ENCODE measurements at places on chromosomes 13 and 19.

GRCh38 chr19:16338470-16339360, 14.1 kb downstream of the KLF2 start:
- peak; percentile 42 for DNase-seq

- DNase-seq = no peak
These were observed 194.7 kb downstream of the LMO7 start for GRCh38 chr13:75830842-75831241.

DNA sequence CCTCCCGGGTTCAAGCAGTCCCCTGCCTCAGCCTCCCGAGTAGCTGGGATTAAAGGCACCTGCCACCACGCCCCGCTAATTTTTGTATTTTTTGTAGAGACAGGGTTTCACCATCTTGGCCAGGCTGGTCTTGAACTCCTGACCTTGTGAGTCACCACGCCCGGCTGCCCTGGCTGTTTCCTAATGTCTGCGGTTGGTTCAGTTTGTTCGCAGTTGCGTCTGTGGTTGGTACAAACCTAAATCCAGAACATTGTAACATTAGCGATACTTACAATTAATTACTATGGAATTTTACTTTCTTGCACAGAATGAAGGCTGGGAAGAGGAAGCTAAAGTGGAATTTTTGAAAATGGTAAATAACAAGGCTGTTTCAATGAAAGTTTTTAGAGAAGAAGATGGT, 38.1 kb downstream of the RNF17 start:
- no peak for DNase-seq

- DNase-seq = no peak
These were observed 786.0 kb upstream of the KLHL1 start for GRCh38 chr13:70894258-70894657.

- no peak for DNase-seq
These were observed 17.1 kb downstream of the CARM1 start for GRCh38 chr19:10888421-10888866.

GRCh38 chr19:1016647-1017114, 4.2 kb downstream of the TMEM259 start:
- DNase-seq = no peak

DNA sequence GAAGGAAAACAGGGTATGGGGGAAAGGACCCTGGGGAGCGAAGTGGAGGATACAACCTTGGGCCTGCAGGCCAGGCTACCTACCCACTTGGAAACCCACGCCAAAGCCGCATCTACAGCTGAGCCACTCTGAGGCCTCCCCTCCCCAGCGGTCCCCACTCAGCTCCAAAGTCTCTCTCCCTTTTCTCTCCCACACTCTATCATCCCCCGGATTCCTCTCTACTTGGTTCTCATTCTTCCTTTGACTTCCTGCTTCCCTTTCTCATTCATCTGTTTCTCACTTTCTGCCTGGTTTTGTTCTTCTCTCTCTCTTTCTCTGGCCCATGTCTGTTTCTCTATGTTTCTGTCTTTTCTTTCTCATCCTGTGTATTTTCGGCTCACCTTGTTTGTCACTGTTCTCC, 2.7 kb downstream of the KLK3 start:
- no peak for DNase-seq

DNA sequence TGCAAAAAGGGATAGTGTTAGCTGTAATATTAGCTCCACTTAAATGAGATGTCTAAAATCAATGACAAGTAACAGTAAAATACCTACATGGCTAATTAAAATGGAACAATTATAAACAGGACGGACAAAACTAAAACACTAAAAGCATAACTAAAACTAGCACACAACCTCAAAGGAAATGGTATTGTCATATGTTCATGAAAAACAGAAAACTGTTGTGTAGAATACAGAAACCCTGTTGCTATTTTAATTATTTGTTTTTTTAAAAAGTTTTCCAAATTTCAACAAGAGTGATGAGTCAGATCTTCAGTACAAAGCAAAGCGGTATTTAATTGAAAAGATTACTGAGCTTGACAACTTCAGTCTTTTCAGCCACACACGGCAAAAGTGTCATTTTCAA, 4.2 kb downstream of the RCBTB2 start:
- no peak for DNase-seq

DNA sequence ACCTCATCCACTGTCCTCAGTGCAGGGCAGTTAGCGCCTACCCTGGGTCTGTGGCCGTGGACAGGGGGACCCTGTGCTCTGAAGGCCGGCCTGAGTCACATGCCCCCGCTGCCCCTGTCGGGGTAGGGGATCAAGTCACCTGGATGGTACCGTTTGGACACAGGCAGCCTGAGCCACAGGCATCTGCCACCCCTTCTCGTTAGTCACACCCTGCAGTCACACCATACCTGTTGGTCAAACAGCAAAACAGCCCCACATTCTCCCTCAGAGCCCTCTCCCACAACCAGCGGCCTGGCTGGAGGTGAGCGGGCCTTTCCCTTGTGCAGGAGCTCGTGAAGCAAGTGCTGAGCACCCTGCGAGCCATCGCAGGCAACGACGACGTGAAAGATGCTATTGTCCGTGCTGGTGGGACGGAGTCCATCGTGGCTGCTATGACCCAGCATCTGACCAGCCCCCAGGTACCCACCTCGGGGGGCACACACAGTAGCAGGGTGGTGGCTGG, 8.8 kb upstream of the SLC25A42 start:
- no peak for DNase-seq

DNA sequence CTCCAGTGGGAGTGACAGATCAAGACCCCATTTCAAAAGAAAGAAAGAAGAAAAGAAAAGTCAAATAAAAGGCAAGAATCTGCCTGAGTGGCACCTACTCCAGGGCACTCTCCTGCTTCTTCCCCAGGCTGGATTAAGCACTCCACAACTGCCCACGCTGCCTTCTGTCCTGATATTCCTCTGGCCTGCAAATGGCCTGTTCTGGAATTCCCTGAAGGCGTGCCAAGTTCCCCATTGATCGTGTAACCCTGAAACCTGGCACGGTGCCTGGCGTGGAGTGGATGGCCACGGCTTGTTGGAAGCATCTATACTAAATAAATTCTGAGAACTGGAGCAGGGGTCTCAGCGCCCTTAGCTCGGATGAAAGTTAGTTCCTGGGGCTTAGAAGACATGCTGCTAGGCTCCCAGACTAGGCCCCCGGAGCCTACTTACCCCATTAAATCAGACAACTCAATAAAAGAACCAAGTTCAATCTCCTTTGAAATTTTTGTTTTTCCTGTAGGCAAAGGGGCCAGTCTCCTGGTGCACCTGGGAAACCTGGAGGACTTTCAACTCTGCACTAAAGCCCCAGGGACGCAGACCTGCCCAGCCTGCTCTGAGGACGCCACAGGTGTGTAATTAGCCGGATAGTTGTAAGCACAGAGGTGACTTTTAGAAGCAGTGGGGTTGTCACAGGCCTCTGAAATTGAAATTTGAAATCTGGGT, 21.9 kb downstream of the ANKRD27 start:
- DNase-seq = no peak
